T-cell (primary cell): ENCODE measurements at places on chromosomes 16 and 17.

DNA sequence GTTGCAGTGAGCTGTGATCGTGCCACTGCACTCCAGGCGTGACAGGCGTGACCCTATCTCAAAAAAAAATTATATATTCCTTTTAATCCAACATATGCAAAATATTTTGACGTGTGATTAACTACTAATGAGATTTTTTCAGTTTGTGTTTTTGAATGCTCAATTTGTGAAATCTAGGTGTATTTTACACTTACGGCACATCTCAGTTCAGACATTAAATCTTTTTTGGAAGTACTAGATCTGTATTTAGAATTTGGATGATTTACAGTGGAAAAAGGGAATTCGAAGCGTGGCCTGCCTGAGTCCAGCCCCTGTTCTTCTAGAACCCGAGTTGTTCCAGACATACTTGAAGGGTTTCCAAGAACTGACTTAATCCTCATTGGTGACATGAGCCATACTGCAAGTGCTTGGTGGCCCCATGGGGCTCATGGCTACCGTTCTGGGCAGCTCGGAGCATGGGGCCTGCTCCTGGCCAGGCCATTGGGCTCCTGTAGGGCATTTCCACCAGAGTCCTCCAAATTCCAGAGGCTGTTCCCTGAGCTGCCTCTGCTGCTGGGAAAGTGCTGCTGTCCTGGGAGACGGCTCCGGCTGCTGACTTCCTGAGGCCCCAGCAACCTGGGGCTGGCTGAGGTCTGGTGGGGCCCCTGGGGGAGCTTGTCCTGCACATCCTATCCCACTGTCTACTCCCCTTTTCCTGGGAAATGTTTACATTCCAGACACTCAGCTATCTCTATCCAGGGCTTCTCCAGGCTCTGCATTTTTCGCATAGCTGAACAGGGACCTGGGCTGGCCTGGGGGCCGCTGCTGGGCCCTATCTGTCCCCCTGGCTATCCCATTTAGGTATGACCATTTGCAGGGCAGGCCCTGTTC is 27.2 kb downstream of the LLGL2 start:
- DNase-seq: no peak

DNA sequence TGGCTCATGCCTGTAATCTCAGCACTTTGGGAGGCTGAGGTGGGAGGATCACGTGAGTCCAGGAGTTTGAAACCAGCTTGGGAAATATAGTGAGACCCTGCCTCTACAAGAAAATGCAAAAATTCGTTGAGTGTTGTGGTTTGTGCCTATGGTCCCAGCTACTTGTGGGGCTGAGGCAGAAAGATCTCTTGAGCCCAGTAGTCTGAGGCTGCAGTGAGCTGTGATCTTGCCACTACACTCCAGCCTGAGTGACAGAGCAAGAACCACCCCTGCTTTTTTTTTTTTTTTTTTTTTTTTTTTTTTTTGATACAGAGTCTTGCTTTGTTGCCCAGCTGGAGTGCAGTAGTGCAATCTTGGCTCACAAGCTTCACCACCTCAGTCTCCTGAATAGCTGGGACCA is 34.0 kb downstream of the ITGB3 start:
- no peak for DNase-seq

- no peak for DNase-seq
Observed at GRCh38 chr16:13906168-13907089, 13.5 kb upstream of the ERCC4 start.

GRCh38 chr17:67475161-67475937 is 98.3 kb downstream of the PITPNC1 start:
- DNase-seq: peak; percentile 81

- DNase-seq: no peak
Observed at GRCh38 chr16:10965440-10966061, 21.2 kb downstream of the CLEC16A start.

DNA sequence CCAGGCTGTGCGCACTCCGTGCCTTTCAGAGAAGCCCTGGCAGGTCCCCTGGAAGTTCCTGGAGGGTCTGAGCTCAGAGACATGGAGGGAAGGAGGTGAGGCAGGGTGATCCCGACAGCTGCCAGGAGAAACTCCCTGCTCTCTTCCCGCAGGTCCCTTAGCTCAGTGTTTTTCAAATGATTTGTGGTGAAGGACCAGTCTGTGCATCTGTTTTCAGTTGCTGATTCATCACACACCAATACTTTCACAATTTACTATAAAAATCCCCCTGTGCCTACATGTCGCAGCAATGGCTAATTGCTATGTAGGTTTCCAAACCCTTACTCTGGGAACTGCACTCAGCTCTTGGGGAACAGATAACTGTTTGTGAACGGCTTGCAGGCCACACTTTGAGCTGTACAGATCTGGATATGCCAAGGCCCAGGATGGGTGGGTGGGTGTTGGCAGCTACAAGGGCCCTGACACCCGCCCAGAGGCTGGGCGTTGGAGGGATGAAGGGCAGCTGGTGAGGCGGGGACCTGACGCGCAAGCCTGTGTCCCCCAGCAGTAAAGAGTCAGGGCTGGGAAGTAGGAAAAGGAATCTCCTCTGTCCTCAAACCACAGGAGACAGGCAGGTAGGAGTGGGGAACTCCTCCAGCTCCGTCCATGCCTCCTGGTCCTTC is 20.5 kb upstream of the EMP2 start:
- no peak for DNase-seq

GRCh38 chr16:66988197-66988788 is at the start of gene CES4A:
Gene CES4A, plus strand, starts transcription at chr16:66988589. Its CDS starts 184 bp downstream, at chr16:66988773.
- no peak for DNase-seq

DNA sequence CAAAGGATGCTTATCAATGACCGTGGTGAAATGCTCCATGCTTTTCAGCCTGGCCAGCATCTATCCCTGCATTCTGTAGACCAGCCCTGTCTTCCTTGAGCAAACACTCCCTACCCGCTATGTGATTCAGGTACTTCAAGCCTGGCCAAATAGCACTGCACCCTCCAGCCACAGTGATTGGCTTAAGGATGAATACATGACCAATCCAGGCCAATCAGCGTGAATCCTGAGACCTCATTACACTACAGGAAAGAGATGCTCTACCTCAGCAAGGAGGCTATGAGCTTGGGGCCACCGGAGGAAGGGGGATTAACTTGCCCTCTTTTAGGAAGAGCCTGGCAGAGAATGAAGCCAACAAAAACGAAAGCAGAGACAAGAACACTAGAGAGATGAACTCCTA is 162.5 kb downstream of the ZNF423 start:
- no peak for DNase-seq

GRCh38 chr16:51062039-51062438 is 89.0 kb downstream of the SALL1 start:
- DNase-seq: no peak

DNA sequence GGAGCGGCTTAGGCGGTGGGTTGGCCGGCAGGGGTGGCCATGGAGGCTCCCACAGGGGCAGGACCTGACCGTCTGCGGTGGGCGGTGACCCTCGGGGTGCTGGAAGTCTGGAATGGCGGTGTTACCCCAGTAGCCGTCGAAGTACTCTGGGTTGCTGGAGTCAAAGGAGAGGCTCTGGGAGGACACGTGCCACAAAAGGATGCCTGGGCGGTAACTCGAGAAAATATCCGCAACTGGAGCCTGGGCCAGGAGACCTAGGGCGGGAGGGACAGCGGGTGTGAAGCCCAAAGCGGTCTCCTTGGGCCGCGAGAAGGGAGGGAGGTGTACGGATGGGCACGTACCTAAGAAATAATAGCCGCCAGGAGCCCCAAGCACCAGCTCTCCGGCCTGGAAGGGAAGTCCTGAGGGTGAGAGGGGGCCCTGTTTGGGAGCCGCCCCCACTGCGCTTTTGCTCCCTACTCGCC is 4.6 kb downstream of the ITGA2B start:
- no peak for DNase-seq

DNA sequence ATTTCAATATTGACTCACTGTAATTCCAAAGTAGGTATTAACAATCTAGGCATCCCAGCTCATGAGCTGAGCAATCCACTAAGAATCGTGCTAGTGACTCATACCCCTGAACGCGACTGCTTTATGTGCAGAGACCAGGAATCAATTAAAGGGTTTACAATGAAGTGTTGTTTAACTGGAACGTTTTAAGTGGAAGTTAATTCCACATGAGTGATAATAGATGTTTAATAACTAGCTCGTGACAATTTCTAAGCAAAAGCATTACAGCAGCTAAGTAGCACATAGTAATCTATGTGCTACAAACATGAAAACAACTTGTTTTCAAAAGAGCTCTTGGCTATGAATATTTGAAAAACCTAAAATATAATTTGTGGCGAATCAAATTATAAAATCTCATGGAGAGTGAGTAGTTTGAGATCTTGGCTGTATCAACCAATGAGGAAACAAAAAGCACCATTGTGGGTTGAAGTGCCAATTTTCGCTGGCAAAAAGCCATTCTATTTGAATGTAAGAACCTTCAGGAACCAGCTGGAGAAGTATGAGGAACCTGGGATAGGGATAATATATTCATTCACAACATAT is 9.4 kb downstream of the GJC1 start:
- no peak for DNase-seq

- no peak for DNase-seq
Observed at GRCh38 chr17:79809530-79810129, 12.8 kb upstream of the CBX8 start.

- DNase-seq: no peak
Observed at GRCh38 chr16:81484908-81485624, 40.5 kb downstream of the CMIP start.

DNA sequence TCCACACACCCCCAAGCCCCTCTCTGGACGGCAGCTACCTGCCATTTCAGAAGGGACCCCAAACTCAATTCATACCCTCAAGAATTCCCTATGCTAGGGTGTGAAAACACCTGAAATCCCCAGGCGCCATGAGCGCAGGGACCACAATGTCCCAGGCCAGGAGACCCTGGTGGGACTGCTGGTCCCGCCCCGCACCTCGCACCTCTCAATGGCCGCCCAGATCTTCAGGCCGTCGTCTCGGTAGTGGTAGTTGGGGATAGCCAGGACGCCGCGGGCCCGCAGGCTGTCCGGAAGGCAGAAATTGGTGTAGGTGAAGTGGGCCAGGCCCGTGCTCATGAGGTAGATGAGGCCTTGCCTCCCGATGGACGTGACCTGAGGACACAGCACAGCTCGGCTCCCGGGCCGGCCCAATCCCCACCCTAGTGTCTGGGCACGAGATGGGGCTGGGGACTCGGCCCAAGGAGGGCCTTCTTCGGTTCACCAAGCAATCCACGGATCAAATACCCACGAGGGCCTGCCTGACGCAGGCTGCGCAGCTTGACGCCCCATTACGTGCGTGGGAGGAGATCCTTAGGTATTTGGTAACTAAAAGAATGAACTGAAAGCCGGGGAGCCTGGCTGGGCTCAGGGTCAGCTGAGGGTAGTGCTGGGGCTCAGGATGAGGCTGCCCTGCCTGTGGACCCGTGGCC is 9.2 kb downstream of the ALOXE3 start:
- DNase-seq: no peak

DNA sequence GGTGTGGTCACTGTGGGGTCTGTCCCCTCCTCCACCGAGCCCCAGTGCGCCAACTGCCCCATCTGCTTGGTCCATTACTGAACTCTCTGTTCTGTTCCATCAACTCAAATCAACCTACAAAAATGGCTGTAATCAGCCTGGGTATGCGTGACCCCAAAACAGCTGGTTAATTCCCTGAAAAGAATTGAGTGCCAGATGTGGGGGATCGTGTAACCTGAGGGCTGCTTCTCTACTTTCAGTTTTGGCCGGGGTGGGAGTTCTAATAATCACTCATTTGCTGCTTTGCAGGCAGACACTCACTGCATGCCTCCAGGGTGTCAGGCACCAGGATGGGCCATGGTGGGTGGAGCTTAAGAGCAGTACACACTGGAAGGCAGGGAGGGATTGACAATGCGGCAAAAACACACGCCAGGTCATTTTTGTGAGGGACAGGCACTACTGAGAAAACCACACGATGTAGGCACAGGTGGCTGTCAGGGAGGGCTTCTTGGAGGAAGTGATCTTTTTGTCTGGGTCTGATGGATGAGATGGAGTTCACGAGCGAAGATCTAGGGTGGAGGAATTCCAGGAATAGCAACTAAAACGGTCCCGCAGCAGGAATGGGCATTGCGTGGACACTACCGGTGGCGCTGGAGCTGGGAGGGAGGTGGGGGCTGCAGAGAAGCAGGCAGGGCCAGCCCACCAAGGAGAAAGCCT is 30.4 kb upstream of the SSTR5 start:
- no peak for DNase-seq

DNA sequence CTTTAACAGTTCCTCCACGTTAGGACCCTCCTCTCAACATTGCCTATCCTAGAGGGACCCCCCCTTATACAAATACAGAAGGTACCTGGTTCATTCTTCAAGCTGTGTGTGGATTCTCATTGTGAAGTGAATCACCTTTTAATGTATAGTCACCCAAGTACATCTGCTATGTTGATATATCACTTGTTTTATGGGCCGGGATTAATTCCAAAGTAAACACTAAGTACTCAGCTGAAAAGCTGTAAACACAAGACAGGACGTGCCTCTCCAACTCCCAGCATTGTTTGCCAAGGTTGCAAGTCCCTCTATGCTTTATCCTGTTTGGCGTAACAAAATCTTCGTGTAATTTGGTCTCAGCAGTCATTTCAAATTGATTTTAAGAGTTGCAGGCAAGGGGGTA is 123.6 kb downstream of the RBFOX1 start:
- DNase-seq: no peak

GRCh38 chr16:1506494-1507213 is 13.5 kb downstream of the TELO2 start:
- no peak for DNase-seq

- DNase-seq: no peak
Observed at GRCh38 chr16:85979605-85980004, 80.6 kb downstream of the IRF8 start.

- DNase-seq: no peak
Observed at GRCh38 chr17:59829217-59830006, 63.3 kb downstream of the TUBD1 start.

GRCh38 chr16:4212934-4213296 is 29.0 kb downstream of the SRL start:
- no peak for DNase-seq

DNA sequence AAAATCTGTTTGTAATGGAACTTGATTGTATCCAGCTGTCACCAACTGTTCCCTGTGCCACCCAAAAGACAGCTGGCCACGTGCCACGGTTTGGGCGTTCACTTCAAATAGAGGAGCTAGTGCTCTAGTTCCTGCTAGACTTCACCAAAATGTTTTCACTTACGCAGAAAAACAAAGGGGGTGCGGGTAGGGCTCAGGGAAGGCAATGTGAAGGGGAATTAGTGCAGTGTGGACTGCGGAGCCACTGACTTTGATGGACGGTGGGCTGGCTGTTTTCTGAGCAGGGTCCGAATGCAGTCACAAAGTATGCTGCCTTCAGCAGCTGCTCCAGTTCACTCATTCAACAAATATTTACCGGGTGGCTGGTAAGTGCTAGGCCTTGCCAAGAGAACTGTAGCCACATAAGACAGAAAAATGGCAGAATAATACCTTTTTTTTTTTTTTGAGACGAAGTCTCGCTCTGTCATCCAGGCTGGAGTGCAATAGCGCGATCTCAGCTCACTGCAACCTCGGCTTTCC is 7.6 kb upstream of the CYTH1 start:
- peak; percentile 84 for DNase-seq

DNA sequence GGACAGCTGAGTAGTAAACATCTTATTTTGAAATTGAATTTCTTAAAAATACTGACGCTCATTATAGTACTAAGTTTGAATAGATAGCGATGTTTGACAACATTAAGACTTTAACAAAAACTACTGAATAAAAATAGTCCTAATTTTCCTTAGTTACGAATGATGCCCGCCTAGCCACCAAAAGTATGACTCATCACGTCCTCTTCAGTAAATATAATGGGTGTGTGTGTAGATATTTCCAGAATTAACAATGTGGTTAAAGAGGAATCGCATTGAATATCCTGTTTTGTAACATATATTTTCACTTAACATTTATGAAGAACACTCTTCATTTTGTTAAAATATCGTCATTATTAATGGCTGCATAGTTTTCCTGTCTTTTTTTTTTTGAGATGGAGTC is 187.6 kb downstream of the MYO1D start:
- DNase-seq: no peak
